HT1080 (cell line): ENCODE measurements at places on chromosomes 4 and X. TPM values are rescaled to one million over a fixed set of nuclear protein-coding genes. Genes with fewer than 3 reads are reported as not detected.

- no peak for DNase-seq
These were observed 26.7 kb upstream of the TEC start for GRCh38 chr4:48296365-48296764.

GRCh38 chr4:81541161-81541945 lies 69.6 kb upstream of the RASGEF1B start:
- no peak for DNase-seq

DNA sequence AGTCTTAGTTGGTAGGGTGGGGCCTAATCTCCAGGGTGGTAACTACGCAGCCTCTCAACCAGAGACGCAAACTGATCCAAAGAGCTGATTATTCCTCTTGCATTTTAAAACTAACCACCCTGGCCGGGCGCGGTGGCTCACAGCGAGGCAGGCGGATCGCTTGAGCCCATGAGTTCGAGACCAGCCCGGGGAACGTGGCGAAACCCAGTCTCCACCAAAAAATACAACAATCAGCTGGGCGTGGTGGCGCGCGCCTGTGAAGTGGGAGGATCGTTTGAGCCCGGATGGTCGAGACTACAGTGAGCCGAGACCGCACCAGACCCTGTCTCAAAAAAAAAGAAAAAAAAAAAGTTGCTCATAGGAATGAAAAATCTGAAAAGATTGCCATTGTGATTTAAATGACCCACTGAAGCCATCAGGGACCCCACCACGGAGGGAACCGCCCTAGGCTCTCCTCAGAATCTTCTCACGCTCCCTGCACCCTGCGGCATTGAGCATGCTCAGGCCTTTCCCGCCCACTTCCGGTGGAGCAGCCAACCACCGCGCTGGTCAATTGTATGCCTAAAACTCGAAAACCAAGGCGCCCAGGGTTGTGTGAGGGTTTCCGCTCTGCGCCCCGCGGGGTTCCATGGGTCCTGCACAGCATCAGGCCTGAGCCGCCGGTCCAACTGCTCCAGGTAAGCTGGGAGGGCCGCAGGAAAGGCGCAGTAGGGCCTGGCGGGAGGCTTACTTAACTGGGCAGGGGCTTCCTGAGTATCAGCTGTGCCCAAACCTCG lies at the start of gene TRIM60:
Gene TRIM60 (plus strand): TSS at position 564 of the 776 bp plus-strand sequence. CDS start 8,074 bp downstream, outside the sequence.
- DNase-seq, result no peak

- no peak for DNase-seq
These were observed 288.8 kb downstream of the INPP4B start for GRCh38 chr4:142557239-142557801.

- DNase-seq, result no peak
These were observed 155.2 kb upstream of the PPP1R2C start for GRCh38 chrX:42933187-42933586.

GRCh38 chrX:35711281-35711680 lies 86.9 kb upstream of the MAGEB16 start:
- DNase-seq, result peak; percentile 75

DNA sequence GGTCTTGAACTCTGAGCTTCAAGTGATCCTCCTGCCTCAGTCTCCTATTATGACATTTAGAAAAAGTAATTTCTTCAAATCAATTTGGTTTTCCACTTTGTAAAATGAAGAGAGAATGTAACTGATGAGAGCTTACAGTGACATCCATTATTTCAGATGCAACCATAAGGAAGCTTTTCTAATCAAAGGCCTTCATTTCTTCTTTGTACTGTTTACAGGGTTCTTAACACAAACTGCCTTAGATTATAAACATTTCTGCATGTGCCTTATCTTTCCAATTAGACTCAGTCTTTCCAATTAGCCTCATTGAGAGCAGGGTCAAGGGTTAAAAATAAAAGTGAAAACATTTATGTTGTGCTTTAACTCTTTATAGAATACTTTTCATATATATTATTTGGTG lies 71.8 kb downstream of the WWC2 start:
- DNase-seq, result no peak

Gene DGAT2L6
- total RNA-seq, result not detected in 2 replicates
